ENCODE measurements at places on chromosomes 13 and 19. TPM values are rescaled to one million over a fixed set of nuclear protein-coding genes. Genes with fewer than 3 reads are reported as not detected.

DACH1 gene
- under 0.01 TPM for total RNA-seq

SLC25A41 gene
- not detected for total RNA-seq

ZNF14 gene
- total RNA-seq, result 4.9 TPM

NMRK2 gene
- total RNA-seq, result not detected

TUBB4A gene
- not detected for total RNA-seq

SPACA7 gene
- not detected for total RNA-seq

PSG6 gene
- total RNA-seq, result not detected

SNRPD2 gene
- 966 TPM for total RNA-seq

ZNF805 gene
- total RNA-seq, result 22.8 TPM

SEMA6B gene
- total RNA-seq, result 1.2 TPM

PEX11G gene
- 2.9 TPM for total RNA-seq

CRX gene
- total RNA-seq, result not detected

KLK14 gene
- total RNA-seq, result not detected

LIN37 gene
- 4.4 TPM for total RNA-seq

GPX4 gene
- total RNA-seq, result 382 TPM

ZNF543 gene
- 6.7 TPM for total RNA-seq

ARRDC5 gene
- 0.12 TPM for total RNA-seq

POSTN gene
- 24.5 TPM for total RNA-seq

PARP4 gene
- 24.4 TPM for total RNA-seq

ZNF528 gene
- 15.9 TPM for total RNA-seq

KCNK6 gene
- 22.1 TPM for total RNA-seq

SLITRK5 gene
- not detected for total RNA-seq

ZNF793 gene
- total RNA-seq, result 2.2 TPM

FPR1 gene
- total RNA-seq, result 0.47 TPM

CCDC122 gene
- total RNA-seq, result 5.9 TPM

SLC10A2 gene
- not detected for total RNA-seq

NEK5 gene
- 0.15 TPM for total RNA-seq

FPR3 gene
- 0.23 TPM for total RNA-seq

LILRA1 gene
- total RNA-seq, result not detected

RAD23A gene
- 59.7 TPM for total RNA-seq

ZNF667 gene
- 4.3 TPM for total RNA-seq

B3GNT8 gene
- 0.60 TPM for total RNA-seq

GPR180 gene
- total RNA-seq, result 4.1 TPM

SHC2 gene
- 4.1 TPM for total RNA-seq

ZNF581 gene
- 18.8 TPM for total RNA-seq

ZNF442 gene
- total RNA-seq, result 4.0 TPM

ZNF253 gene
- 1.1 TPM for total RNA-seq

ZNF865 gene
- 0.53 TPM for total RNA-seq

ZNF560 gene
- under 0.01 TPM for total RNA-seq

SYCN gene
- not detected for total RNA-seq

MBD3L3 gene
- not detected for total RNA-seq

LILRB3 gene
- not detected for total RNA-seq

PODNL1 gene
- total RNA-seq, result 1.1 TPM

C3 gene
- 14.0 TPM for total RNA-seq

SIGLECL1 gene
- total RNA-seq, result not detected

DKKL1 gene
- not detected for total RNA-seq

PSG7 gene
- not detected for total RNA-seq

CGB8 gene
- not detected for total RNA-seq

CGB1 gene
- total RNA-seq, result not detected

CGB3 gene
- total RNA-seq, result not detected

RGCC gene
- total RNA-seq, result 4.4 TPM

CNN1 gene
- 9.2 TPM for total RNA-seq

CEACAM5 gene
- total RNA-seq, result not detected

LCP1 gene
- total RNA-seq, result 1.2 TPM

GADD45GIP1 gene
- 38.0 TPM for total RNA-seq

ZNF729 gene
- total RNA-seq, result not detected
